ENCODE measurements at places on chromosomes 12 and 14.
A peak's percentile ranks its signal among the peaks of the same experiment; 100 is the strongest.

DNA sequence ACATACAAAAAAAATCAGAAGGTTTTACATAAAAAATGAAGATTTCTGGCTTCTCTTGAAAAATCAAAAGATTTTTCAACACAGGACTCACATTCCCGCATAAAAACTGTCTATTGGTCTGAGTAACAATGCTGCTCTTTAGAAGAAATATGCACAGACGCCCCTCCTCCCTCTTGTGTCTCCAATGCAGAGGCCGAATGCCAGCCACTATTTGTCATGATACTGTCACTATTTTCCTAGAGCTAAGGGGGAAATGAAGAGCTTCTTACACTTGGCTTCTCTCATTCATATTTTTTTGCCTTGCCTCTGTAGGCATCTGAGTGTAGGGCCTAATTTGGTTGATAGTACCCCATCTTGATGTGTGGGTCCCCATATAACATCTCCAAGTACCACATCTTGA, 98.0 kb downstream of the BBS10 start:
- DNase-seq: no peak

DNA sequence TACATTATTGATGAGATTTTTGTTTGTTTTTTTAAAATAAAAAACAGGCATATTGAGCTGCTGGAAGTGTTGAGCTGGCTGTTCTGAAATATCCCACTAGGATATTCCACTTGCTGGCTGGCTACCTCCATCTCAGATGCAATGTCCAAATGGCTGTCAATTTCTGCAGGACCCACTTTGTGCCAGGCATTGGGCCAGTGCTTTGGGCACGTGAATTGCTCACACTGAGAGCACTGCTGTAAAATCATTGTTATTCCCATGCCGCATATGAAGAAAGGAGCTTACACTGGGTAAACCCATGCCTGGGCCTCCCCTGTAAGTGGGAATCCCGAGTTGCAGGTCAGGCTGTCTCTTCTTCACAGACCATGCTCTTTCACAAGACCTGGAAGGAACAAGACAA, 56.7 kb downstream of the RGS6 start:
- DNase-seq: no peak

DNA sequence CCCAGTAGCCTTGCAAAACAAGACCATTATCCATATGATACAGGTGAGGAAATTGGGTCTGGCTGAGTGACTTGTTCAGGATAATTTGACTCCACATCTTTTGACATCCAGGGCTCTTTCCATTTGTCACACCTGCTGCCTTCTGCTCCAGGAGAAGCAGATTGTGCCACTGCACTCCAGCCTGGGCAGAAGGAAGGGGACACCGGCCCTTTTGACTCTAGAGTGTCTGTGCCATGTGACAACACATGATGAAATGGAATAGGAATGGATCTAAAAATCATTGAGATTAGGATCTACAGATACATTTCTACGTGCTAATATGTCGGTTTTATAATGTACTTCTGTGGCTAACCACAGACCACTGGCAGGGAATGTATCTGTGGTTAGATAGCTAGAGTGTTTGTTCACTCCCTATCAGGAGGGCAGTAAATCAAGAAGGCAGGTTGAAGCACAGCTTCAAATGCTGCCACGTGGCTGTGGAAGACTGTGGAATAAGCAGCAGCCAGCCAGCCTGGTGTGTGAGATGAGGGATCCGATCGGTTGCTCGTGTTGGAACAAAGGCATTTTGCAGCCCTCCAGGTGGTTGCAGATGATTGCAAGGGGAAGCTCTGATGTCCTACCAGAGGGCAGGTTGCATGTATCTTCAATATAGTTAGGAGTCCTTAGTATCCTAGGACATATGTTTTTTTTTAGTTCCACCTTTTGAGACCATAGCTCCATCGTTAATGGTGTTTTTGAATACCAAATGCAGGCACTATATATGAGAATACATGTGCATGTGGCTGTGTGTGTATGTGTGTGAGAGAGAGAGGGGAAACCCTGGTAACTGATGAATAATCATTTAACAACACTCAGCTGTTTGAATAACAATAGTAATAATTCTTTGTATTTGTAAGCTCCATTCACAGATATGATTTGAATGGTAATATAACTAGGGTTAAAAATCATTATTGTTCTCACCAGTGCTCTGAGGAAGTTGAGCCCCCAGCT, 28.6 kb downstream of the EML1 start:
- no peak for DNase-seq

DNA sequence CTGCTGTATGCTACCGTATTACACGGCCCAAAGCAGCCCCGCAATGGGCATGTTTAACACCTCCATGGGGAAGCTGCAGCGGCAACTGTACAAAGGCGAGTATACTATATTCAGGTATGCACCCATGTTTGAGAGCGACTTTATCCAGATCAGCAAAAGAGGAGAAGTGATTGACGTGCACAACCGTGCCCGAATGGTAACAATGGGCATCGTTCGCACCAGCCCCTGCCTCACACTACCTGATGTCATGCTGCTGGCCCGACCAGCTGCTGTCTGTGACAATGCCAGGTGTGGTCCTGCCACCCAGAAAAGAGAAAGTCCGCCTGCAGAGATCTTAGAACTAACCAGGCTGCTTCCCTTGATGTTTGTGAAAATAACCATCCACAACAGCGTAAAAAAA, 630 bp downstream of the GARIN6 start:
- DNase-seq: no peak

DNA sequence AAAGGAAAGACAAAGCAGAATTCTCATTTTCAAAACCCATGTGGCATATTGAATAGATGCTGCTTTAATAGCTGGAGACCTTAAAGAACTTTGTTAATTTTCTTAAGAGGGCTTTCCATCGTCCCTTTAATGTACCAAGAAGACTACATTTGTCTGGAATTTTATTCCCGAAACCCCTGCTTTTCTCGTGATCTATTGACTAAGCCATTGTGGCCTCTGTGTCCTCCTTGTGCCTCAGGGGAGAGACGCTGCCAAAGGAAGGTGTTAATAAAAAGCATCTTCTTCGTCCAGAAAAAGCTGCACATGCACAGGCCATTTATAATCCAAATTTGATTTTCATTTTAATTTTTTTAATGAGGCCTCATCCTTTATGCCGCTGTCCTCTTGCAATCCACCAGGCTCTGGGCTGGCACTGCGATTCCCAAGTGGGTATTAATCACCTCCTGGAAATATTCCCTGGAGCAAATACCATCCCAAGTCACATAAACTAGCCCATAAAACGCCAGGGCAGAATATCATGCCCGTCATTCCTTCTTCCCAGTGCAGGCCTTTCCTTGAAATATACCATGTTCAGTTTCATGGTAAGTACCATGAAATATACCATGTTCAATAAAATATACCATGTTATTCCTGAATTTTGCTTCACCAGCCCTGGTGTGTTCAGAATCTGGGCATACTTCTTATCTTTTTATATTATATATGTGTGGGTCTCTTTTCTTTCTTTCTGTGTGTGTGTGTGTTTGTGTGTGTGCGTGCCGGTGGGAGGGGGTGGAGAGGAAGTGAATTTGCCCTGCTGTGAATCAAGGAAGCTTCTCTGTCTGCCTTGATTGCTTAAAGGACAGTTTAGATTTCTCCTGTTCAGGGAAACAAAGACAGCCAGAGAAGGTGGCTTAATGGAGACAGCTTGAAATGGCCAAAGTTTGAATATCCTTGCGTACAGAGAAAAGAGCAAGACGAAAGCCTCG, 147.6 kb downstream of the PHETA1 start:
- peak; percentile 80 for DNase-seq

GRCh38 chr14:24849471-24849870, 200.5 kb downstream of the STXBP6 start:
- no peak for DNase-seq

GRCh38 chr14:58428118-58428683, 682 bp downstream of the KIAA0586 start:
- DNase-seq: peak; percentile 65

DNA sequence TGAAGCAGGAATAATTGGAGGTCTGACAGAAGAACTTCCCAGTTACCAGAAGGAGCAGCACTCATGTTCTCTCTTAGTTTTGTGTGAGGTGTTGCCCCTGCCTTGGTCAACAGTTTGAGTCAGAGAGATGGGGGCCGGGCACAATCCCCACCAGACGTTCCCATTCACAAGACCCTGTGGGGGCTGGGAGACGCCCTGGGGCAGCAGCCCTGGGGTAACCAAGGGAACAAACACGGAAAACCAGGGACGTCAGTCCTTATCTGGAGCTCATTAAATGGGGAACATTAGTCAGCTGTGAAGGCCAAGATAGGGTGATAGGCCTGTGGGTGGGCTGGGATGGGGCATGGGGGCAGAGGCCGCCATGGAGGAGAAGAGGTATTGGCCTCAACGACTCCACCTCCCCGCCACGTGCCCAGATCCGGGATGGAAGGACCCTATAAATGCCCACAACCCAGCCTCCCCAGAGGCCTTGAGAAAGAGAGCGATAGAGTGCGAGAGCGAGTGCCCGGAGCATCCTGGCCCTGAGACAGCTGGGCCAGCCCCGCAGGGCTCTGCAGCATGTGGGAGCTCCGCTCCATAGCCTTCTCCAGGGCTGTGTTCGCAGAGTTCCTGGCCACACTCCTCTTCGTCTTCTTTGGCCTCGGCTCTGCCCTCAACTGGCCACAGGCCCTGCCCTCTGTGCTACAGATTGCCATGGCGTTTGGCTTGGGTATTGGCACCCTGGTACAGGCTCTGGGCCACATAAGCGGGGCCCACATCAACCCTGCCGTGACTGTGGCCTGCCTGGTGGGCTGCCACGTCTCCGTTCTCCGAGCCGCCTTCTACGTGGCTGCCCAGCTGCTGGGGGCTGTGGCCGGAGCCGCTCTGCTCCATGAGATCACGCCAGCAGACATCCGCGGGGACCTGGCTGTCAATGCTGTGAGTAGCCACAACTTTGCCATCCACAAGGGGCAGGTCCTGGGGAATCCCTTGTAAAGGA, at the start of gene AQP2:
TSS of gene AQP2 (plus strand) at position 465 of the 979 bp plus-strand sequence. CDS start at position 559, 94 bp downstream.
- no peak for DNase-seq

DNA sequence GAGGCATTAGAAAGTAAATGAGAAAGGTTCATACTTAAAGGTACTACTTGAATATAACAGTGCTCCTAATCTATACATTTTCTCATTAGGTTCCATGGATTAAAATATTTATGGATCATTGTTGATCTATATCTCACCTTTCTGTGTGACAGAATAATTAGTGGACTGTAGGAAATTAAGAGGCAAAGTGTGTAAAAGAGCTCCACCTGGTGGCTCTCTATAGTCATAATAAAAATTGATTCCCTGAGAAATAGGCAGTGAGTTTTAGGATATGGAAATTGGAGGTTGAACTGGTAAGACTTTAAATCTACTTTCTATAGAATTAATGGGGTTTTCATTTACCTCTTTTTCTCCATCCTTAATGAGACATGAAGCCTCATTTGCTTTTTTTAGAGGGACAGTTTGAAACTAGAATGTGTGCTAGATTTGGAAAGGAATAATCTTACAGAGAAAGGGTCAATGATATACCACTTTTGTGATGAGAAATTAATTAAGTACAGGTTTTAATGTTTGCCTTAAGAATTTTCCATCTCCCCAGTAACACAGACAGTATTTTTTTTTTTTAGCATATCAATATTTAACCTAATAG, 11.8 kb upstream of the DERA start:
- DNase-seq: peak; percentile 62

GRCh38 chr14:61615743-61616523, 79.4 kb upstream of the HIF1A start:
- no peak for DNase-seq

GRCh38 chr12:105293187-105293586, 37.3 kb upstream of the C12orf75 start:
- no peak for DNase-seq

- no peak for DNase-seq
Measured at GRCh38 chr14:28773176-28773575, 6.6 kb downstream of the FOXG1 start.

GRCh38 chr14:56659378-56659777, 79.8 kb downstream of the TMEM260 start:
- DNase-seq: no peak

DNA sequence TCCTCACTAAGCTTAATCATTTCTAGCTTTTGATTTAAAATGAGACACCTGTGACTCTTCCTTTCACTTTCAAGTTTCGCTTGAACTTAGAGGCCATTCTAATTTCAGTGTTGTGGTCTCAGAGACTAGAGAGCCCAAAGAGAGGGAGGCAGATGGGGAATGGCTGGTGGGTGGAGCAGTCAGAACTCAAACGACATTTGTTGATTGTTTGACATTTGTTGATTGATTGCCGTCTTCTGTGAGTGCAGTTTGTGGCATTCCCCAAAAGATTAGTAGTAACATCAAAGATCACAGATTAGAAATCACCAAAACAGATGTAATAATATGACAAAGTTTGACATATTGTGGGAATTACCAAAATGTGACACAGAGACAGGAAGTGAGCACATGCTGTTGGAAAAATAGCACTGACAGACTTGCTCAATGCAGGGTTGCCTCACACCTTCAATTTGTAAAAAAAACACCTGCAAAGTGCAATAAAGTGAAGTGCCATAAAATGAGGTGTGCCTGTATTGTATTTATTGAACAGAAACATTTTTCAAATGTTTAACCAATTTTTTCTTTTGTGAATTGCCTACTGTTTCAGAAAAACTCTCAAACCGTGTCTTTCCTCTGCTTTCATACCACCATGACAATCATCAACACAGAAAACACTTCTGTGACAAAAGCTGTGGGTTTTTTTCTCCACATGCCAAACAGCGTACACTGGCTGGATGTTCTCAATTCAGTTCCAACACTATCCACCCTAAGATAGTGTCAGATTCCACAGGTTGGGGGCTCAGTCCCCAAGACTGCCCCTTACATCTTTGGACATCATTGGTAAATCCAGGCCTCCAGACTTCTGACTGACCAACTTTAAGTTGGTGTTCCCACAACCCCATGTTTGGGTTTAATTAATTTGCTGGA, 376.3 kb upstream of the RGS6 start:
- peak; percentile 36 for DNase-seq

DNA sequence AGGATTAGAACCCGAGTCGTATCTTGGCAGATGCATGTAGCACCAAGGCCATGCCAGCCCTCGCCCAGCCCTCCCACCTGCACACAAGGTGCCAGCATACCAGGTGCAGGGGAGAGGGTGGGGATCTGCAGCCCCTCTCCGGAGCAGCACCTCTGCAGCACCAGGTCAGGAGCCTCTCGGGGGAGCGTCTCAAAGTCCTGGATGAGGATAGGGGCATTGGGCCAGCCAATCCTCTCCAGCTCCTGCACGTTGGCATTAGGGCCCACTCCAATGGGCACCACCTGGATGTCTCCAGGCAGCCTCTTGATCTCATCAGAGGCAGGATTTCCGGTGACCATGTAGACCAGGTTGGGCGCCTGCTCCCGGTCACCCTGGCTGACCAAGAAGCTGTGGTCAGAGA, 73.2 kb upstream of the ANO2 start:
- DNase-seq: no peak

DNA sequence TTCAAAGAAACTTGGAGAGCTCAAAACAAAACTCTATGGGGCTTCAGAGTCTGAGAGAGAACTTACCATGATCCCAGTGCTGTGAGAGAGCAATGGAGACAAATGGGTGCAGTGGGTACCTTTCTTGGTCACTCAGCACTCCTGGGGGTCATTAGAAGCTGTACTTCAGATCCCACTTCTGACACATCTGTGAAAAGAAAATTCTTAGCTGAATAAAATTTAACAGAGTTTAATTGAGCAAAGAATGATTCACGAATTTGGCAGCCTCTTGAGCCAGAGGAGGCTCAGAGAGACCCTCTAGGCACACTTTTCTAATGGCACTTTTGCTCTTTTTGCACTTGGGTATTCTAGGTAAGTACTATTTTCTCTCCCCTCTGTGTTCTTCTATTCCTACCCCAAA, 96.8 kb upstream of the SYT10 start:
- no peak for DNase-seq

- no peak for DNase-seq
Measured at GRCh38 chr14:68208218-68208617, 388.6 kb downstream of the RAD51B start.
